ENCODE measurements at places on chromosomes 12 and 14.

- no peak for DNase-seq
These were observed 117.1 kb downstream of the NAV3 start for GRCh38 chr12:77947746-77948145.

DNA sequence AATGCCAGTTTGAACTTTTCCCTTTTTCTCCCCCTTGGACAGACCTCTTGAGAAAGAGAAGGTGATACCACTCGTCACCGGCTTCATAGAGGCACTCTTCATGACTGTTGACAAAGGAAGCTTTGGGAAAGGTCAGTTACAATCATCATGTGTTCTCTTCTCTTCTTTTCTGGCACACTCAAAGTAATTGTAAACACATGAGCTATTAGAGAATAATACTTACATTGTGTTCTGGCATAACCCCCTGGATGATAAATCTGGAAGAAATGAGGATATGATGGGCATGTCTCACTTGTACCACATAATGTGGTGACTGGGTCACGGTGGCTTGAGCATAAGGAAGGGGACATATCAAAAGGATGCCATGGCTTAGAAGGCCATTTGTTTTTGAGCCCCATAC is 20.0 kb downstream of the UTP20 start:
- DNase-seq: no peak

DNA sequence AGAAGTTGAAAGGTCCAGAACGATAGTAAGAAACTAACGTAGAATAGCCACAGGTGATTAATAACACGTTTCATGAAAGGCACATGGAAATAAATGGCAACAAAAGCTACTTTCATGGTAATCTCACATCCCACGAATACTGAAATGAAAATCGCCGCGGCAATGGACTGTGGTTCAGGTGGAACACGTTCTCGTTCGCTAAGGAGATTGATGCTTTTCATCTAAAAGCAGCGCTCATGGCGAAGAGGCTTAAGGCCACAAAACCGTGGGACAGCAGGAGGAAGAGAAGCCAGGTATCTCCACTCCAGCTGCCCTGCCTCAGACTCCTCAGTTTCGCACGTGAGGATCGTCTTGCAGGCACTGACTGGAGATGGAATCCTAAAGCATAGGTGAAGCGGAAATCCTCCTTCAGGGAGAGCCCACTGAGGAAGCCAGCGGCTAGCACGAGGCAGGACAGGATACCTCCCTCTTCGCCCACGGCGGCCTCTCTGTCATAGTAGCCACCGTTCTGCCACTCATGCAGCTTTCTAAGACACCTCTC is 696 bp upstream of the GPHN start:
- DNase-seq: no peak

GRCh38 chr12:19894803-19895202 is 455.5 kb downstream of the AEBP2 start:
- no peak for DNase-seq

- DNase-seq: no peak
These were observed 214.9 kb downstream of the KTN1 start for GRCh38 chr14:55794655-55795595.

DNA sequence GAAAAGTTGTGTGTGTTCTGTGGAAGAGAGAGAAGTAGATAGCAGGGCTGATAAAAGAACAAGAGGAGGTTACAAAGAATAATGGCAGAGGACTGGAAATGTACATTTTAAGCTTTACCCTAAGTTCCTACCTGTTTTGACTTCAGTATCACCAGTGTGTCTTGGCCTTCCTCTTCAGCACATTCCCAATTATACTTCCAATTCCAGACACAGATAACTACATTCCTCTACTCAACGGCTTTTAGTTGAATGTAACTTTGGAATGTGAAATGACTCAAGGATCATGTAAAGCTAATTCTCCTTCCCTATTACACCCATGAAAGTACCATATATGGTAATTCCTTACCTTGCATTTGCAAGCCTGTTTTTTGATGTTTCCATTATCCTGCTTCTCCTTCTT is 5.0 kb downstream of the MGST1 start:
- DNase-seq: no peak

DNA sequence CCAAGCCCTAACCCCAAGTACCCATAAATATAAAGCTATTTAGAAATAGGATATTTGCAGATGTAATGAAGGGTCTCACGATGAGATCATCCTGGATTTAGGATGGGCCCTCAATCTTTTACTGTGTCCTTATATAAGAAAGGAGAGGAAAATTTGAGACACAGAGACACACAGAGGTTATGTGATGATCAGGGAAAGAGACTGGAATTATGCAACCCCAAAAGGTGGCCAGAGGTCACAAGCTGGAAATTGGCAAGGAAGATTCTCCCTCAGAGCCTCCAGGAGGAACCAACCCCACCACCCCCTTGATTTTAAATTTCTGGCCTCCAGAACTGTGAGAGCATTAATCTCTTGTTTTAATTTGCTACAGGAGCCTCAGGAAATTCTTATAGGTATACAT is 334.9 kb upstream of the PRICKLE1 start:
- DNase-seq: no peak

DNA sequence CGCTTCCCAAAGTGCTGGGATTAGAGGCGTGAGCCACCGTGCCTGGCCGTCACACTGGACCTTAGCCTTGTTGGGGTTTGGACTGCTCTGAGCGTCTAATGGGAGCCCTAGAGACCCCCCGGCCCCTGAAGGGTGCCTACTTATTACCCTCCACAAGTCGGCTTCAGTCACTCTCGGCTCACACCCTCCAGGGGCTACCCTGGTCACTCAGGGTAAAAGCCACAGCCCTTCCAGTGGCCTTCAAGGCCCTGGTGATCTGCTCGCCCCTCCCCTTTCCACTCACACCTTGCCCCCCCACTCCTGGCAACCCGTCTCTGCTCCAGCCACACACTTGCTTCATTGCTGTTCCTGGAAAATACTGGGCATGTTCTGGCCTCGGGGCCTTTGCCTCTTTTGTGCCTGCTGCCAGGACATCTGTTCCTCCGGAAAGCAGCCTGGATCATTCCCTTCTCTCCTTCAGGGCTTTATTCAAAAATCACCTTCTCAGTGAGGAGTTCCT is 3.6 kb upstream of the MORN3 start:
- no peak for DNase-seq

Measured in stimulated activated CD4-positive, alpha-beta T cell treated with anti-CD3 and anti-CD28 coated beads, TNF-alpha, amount 100 ng/mL, for 48 hours (primary cell).